H1 (cell line): ENCODE measurements at places on chromosomes 16 and 17. TPM values are rescaled to one million over a fixed set of nuclear protein-coding genes. Genes with fewer than 3 reads are reported as not detected.
A peak's percentile ranks its signal among the peaks of the same experiment; 100 is the strongest.

DNA sequence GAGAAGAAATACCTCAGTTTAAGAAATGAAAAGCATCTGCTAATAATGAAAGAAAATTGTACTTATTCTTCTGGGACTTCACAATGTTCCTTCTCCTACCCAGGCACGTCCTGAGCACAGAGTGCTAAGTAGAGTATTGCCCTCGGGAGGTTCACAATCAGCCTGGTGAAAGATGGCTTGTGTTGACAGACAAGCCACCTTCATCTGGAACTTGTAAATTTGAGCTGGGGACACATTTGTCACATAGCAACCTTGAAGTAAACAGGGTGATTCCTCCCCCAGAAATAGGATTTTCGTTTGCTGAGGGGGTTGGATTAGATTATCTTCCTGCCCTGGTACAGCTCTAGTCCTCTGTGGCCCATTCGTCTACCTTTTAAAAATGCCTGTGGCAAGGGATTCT is 34.4 kb upstream of the MYH2 start:
- H3K36me3 ChIP-seq = no peaks in the 10 kb centered on the region
- no peak overlapping the region for H3K27ac ChIP-seq
- H3K27me3 ChIP-seq = no peaks in the 10 kb centered on the region

GRCh38 chr16:24851700-24852099 is 5.9 kb downstream of the SLC5A11 start:
- no peaks in the 10 kb centered on the region for H3K4me1 ChIP-seq
- H3K36me3 ChIP-seq = no peaks in the 10 kb centered on the region
- H3K4me3 ChIP-seq = no peak overlapping the region
- no peak overlapping the region for H3K27ac ChIP-seq

- H3K4me1 ChIP-seq = peaks cover 51% of the 10 kb centered on the region
- no peak for DNase-seq
- H3K4me3 ChIP-seq = no peak overlapping the region
- 0 out of 2 replicates have a peak overlapping the region, but pooled peaks have one; percentile 7 for H3K27ac ChIP-seq
Measured at GRCh38 chr16:89317729-89318429, 100.4 kb downstream of the ZNF778 start.

- no peak overlapping the region for H3K4me3 ChIP-seq
- no peaks in the 10 kb centered on the region for H3K4me1 ChIP-seq
- H3K36me3 ChIP-seq = peaks cover 3% of the 10 kb centered on the region; the same call in 1 of the 2 replicates
Measured at GRCh38 chr16:67208154-67208896, 9.4 kb downstream of the ELMO3 start.

DNA sequence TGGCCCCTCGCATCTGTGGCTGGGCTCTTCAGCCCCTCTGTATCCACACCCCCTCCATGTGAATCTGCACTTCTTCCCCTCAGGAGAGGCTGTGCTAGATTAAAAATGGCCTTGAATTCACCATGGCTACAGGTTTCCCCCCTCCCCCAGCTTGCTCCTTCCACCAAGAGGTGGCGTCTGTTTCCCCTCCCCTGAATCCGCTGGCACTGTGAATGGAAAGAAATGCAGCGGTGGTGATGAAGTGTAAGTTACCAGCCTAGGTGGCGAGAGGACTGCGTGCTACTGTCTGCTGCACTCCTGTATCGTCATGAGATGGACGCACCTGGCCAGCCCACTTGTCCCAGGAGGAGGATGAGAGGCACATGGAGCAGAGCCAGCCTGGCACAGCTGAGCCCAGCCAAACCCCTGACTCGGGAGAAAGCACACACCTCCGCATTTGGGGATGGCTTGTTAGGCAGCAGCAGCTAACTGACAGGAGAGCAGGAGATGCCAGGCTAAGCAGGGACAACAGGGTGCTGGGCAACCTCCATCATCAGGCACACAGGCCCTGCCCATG is 26.2 kb downstream of the TNFRSF13B start:
- H3K27me3 ChIP-seq = no peaks in the 10 kb centered on the region
- peaks cover 1% of the 10 kb centered on the region; the same call in 1 of the 2 replicates for H3K4me1 ChIP-seq
- H3K36me3 ChIP-seq = no peaks in the 10 kb centered on the region

- no peaks in the 10 kb centered on the region for H3K27me3 ChIP-seq
- H3K4me3 ChIP-seq = peak within 1 kb of the TSS; percentile 61
- peak; percentile 85 for DNase-seq
- peaks cover 2% of the 10 kb centered on the region; the same call in 1 of the 2 replicates for H3K36me3 ChIP-seq
Measured at GRCh38 chr16:630815-631405, at the start of gene WFIKKN1. Gene WFIKKN1, plus strand, starts transcription at chr16:630985. Its CDS starts 269 bp downstream, at chr16:631254.

DNA sequence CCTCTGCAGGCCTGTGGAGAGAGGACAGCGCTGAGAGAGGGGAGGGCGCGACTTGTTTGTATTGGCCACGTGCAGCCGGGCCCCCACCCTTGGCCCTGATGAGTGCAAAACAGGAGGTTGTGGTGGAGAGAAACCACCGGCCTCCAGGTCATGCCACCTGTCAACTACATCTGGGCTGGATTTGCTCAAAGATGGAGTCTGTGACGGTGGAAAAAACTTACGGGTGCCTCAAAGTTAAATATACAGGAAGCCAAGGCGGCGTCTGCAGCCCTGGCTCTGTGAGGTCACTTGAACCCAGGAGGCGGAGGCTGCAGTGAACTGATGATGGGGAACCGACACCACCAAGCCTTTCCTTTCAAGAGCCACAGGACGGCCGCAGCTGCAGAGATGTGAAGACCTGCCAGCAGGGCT is 15.7 kb downstream of the C16orf74 start:
- peaks cover 10% of the 10 kb centered on the region for H3K4me1 ChIP-seq
- no peak overlapping the region for H3K4me3 ChIP-seq
- H3K27ac ChIP-seq = no peak overlapping the region
- H3K36me3 ChIP-seq = no peaks in the 10 kb centered on the region
- DNase-seq = no peak

GRCh38 chr16:9522614-9523013 is 431.2 kb downstream of the HAPSTR1 start:
- H3K4me1 ChIP-seq = peaks cover 5% of the 10 kb centered on the region
- H3K36me3 ChIP-seq = no peaks in the 10 kb centered on the region
- H3K4me3 ChIP-seq = no peak overlapping the region
- no peaks in the 10 kb centered on the region for H3K27me3 ChIP-seq

- DNase-seq = no peak
- no peaks in the 10 kb centered on the region for H3K4me1 ChIP-seq
- no peak overlapping the region for H3K27ac ChIP-seq
- no peaks in the 10 kb centered on the region for H3K36me3 ChIP-seq
- no peak overlapping the region for H3K4me3 ChIP-seq
Measured at GRCh38 chr17:56739776-56740175, 93.9 kb downstream of the C17orf67 start.

DNA sequence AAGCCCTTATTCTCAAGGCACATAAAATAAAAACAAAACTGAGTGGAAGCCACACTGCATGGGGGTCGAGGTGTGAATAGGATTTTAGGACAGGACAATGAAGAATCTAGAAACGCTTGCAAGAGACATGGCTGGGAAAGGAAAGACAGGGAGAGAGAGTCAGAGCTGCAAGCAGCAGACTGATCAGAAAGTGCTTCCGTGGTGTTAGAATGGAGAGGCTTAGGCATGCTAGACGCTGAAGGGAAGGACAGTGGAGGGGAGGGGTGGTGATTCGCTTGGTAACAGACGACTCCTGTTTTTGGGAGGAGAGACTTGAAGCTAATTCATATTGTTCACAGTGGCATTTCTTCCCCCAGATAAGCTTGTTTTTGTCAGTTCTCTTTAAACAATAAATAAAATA is 173.5 kb downstream of the AIPL1 start:
- no peaks in the 10 kb centered on the region for H3K36me3 ChIP-seq
- H3K4me1 ChIP-seq = peaks cover 12% of the 10 kb centered on the region
- H3K27me3 ChIP-seq = no peaks in the 10 kb centered on the region; the same call in 1 of the 2 replicates
- no peak overlapping the region for H3K27ac ChIP-seq
- H3K4me3 ChIP-seq = no peak overlapping the region

- H3K27me3 ChIP-seq = no peaks in the 10 kb centered on the region
- H3K4me3 ChIP-seq = no peak overlapping the region
- H3K4me1 ChIP-seq = no peaks in the 10 kb centered on the region
Measured at GRCh38 chr16:16059895-16060590, 110.6 kb downstream of the ABCC1 start.

DNA sequence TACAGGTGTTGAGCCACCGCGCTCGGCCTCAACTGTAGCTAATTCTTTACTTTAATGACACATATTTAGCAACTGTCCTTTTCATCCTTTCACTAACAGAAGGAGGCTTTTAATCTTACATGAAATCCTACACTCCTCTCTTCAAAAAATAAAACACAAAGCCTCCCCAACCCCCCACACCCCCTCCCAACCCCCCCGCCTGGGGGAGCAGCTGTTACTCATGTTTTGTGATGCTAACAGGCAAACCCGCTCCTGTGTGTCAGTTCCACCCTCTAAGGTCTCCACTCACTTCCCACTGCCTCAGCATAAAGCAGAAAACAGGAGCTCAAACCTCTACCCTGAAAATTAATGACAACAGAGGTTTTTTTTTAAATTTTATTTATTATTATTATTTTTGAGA is 55.4 kb upstream of the SLC25A19 start:
- DNase-seq = no peak
- H3K27me3 ChIP-seq = no peaks in the 10 kb centered on the region
- H3K27ac ChIP-seq = no peak overlapping the region
- peaks cover 36% of the 10 kb centered on the region for H3K4me1 ChIP-seq
- H3K4me3 ChIP-seq = no peak overlapping the region

DNA sequence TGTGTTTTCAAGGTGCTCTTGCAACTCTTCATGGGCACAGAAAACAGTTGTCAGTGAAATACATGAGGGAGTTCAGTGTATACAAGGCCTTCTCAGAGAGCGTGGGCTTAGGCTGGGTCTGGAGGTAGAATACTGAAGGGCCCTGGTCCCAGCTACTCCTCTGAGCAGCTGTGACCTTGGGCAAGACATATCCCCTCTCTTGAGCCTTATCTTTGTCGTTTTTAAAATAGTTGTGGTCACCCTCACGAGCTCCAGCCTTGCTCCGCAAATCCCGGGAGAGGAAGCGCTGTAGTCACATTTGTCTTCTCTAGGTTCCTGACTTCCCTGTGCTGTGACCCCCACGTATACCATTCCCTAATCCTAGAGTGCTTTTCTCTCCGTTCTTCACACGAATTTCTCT is 3.6 kb downstream of the ZNRF1 start:
- no peak overlapping the region for H3K27ac ChIP-seq
- H3K4me3 ChIP-seq = no peak overlapping the region
- no peak for DNase-seq
- no peaks in the 10 kb centered on the region for H3K36me3 ChIP-seq

DNA sequence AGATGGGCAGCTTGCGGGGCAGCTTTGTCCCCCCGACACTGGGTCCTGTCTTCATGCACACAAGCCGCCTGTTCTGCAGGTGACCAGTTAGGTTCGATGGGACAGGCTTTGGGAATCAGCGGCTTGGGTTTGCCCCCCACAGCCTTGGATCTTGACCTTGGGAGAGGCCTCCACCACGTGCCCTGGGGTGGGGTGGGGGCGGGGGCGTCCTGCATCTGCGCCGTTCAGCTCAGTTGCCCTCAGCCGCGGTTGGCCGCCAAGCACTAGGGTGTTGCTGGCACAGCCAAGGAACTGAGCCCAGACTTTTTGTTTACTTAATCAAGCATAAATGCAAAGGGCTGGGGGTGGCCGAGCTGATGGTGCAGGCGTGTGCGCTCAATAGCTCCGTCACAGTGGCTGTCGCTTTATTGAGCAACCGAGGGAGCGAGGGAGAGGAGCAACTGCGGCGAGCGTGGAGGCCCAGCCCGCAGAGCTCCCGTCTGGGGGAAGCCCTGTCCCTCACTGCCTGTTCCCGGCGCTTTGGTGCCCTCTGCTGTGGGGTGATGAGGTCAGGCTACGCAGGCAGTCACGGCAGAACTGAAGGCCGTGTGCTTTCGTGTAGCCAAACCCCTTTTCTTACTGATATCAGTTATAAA is 33.9 kb downstream of the JPH3 start:
- H3K27ac ChIP-seq = no peak overlapping the region
- no peaks in the 10 kb centered on the region; the same call in 1 of the 2 replicates for H3K27me3 ChIP-seq
- DNase-seq = peak; percentile 43
- no peaks in the 10 kb centered on the region for H3K36me3 ChIP-seq

DNA sequence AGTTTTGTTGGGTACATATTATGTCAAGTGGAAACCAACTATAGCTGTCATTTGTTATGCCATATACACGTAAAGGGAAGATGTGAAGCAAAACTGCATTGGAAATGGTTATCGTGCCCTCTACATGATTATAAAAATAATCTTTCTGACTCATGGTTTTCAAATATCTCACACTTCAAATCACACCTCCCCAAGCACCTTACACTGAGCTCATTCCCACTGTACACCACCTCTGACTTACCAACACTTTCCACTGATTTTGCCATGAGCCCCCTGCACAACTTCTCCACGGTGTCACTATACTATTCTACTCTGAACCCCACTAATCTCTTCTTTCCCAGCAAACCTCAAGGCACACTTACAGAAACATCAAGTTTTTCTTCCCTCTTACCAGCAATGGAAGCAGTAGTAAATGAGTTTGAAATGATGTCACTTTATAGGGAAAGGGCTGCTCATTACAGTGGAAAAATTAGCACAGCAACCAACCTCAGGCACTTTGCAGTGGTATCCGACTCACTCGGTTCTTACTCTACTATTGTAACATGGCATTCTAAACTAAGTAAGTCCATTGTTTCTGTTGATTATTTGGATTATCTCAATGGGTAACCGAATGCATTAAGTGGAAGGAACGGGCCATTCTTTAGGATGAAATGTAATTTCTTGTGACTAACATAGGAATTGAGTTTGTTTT is 18.7 kb downstream of the ZNF821 start:
- DNase-seq = no peak
- H3K4me1 ChIP-seq = no peaks in the 10 kb centered on the region
- no peaks in the 10 kb centered on the region for H3K27me3 ChIP-seq
- H3K4me3 ChIP-seq = no peak overlapping the region
- peaks cover 21% of the 10 kb centered on the region for H3K36me3 ChIP-seq

DNA sequence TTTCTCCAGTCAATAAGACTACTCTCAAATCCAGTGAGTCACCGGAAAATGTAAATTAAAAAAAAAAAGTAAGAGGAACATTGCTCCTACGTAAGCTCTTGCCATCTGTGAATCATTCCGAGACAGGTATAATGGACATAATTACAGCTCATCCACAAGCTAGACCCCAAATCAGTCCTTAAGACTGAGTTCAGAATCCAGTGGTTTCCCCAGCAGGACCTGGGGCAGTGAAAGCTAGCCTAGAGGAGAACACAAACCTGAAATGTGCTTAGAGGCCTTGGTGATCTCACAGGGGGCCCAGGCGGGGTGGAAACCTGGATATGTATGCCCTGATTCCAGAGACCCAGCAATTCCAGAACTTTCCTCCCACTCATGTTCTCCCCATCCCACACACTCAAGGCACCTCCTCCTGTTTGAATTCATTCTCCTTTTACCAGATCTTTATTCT is 132.0 kb downstream of the COPRS start:
- H3K4me1 ChIP-seq = no peaks in the 10 kb centered on the region
- no peaks in the 10 kb centered on the region for H3K27me3 ChIP-seq
- no peak overlapping the region for H3K4me3 ChIP-seq
- no peak overlapping the region for H3K27ac ChIP-seq

DNA sequence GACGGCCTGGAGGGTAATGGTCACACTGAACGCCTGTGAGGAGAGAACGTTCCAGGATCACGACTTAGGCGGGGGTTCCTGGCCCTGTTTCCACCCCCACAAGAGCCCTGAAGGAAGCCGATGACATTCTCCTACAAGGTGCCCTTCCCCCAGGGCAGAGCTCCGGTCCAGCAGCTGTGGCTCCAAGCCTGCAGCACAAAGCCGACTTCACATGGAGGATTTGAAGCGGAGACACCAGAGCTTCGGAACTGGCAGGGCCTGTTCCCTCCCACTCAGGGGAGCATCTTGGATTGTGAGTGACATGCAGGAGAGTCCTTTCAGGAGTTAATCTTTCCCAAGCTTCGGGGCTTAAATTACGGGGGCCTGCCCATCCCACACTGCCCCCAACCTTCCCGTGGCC is 5.0 kb downstream of the FADS6 start:
- H3K27me3 ChIP-seq = peaks cover 14% of the 10 kb centered on the region; the same call in 1 of the 2 replicates
- DNase-seq = no peak
- no peaks in the 10 kb centered on the region for H3K36me3 ChIP-seq

GRCh38 chr17:55202896-55203295 is 61.9 kb upstream of the HLF start:
- H3K27ac ChIP-seq = no peak overlapping the region
- no peaks in the 10 kb centered on the region for H3K36me3 ChIP-seq
- H3K4me1 ChIP-seq = no peaks in the 10 kb centered on the region
- H3K27me3 ChIP-seq = no peaks in the 10 kb centered on the region
- H3K4me3 ChIP-seq = no peak overlapping the region

Gene STX1B
- 18.0 and 20.2 TPM in 2 replicates for total RNA-seq
